ENCODE measurements at places on chromosomes 12 and 14.

- DNase-seq: no peak
These were observed 7.6 kb downstream of the EXOC3L4 start for GRCh38 chr14:103101963-103102688.

DNA sequence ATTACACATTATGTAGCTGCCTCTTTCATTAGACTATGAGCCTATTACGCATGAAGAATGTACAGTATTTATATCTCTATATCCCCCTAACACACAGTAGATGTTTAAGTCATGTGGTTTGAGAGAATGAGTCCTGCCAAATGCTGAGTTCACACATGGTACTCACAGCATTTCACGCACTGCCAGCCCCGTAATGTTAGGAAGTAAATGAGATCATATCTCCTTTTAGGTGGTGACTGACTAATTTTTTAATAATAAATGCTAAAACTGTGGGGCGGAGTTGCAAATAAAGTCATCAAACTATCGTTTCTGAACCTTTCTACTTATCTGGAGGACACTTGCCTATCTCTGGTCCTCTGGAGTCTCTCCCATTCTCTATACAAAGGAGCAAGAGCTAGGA is 343.8 kb downstream of the ADAMTS20 start:
- no peak for DNase-seq

- DNase-seq: no peak
These were observed 59.8 kb downstream of the MARK3 start for GRCh38 chr14:103444837-103445524.

DNA sequence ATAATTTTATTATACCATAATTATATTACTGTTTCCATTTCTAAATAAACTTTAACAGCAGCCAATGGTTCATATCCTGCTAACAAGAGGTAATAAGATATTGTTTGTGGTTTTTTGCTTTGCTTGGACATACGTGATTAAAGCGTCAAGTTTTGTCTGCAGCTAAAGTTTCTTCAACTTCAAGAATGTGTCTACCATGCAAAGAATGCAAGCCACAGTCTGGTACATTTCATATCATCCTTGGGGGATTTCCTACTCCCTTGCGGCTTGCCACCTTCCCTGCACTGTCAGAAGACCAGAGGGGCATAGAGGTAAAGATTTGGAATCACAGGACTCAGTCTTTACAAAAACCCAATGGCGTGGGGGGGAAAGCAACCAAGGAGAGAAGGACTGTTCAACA is 125.2 kb downstream of the MED13L start:
- DNase-seq: no peak

DNA sequence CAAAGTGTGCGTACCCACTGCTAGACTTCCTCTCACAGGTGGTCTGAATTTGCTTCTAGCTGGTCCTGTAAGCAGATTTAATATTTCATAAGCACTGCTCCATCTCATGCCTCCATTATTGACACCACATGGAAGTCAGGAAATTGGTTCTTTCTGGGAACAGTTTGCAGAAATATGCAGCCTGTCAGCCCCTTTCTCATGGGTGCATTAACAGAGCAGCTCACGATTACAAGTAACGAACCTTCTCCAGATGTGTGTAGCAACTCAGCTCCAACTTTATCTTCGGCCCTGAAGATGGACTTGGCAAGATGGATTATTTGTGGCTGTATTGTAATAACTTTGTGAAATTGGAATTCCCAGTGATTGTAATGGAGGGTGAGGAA is 214.5 kb upstream of the DDHD1 start:
- no peak for DNase-seq

- peak; percentile 93 for DNase-seq
These were observed at the start of gene MRPL52 for GRCh38 chr14:22829661-22830442. Gene MRPL52 (plus strand): TSS chr14:22829887. CDS start chr14:22829913, 26 bp downstream.
